ENCODE measurements at places on chromosomes 5 and 9.

- no peak for DNase-seq
Observed at GRCh38 chr5:24368115-24368514, 276.7 kb downstream of the CDH10 start.

- DNase-seq = no peak
Observed at GRCh38 chr9:131891598-131891997, 151.7 kb upstream of the RAPGEF1 start.

- DNase-seq = peak; percentile 32
Observed at GRCh38 chr9:3331801-3332200, 194.0 kb downstream of the RFX3 start.

DNA sequence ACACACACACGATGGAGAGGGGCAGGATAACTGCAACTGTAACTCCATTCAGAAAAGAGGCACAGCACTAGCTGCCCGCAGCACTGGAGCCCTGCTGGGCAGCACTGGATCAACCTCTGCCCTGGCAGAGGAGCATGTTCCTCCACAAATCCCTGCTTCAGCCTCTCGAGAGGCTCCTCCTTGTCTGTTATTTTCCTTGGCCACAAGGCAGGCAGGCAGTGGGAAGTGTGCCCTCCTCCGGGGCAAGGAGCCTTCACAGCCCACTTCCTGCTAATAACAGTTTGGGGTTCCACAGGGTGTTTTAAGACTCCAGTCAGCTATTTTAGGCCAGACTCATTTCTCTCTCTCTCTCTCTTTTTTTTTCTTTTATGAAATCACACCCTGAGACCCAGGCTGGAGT lies 11.8 kb downstream of the FXN start:
- no peak for DNase-seq

- peak; percentile 77 for DNase-seq
Observed at GRCh38 chr5:58999804-59000203, 416.9 kb downstream of the RAB3C start.

- peak; percentile 74 for DNase-seq
Observed at GRCh38 chr5:10760096-10760920, 726 bp downstream of the DAP start.

GRCh38 chr5:56350597-56351170 lies 117.6 kb upstream of the ANKRD55 start:
- DNase-seq = peak; percentile 28

DNA sequence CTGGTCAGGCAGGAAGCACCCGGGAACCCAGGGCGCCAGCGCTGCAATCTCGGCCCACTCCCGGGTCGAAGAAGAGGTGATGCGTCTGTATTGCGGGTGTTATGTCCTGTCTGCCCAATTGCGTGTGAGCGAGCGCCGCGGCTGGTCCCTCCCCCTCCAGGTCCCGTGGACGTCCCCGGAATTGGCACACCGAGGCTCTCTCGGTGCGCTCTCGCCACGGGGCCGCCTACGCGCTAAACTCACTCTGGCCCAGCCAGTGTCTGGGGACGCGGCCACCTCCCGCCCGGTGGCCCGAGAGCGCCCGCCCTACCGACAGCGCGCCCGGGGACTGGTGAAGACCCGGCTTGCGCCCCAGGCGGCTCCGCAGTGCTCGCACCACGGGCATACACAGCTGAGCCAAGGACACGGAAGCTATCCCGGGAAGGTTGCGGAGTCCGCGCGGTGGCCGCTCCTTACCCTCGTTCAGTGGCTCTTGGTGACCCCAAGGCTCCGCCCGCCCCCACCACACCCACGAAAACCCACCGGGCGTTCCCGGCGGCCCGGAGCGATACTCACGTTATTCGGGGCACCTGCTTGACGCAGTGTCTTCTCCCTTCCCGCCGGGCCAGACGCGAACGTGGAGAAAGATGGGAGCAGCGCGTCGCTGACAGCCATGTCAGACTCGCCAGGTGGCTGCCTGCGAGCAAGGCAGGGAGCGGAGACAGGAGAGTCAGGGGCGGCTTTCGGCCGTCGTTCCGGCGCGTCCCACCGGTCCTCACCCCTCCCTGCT lies 1.0 kb downstream of the KLF4 start:
- DNase-seq = peak; percentile 37

GRCh38 chr9:104899759-104900247 lies 28.2 kb downstream of the ABCA1 start:
- DNase-seq = no peak

- DNase-seq = no peak
Observed at GRCh38 chr5:151757233-151758140, 944 bp downstream of the ATOX1 start.

- no peak for DNase-seq
Observed at GRCh38 chr9:108654566-108654965, 201.2 kb downstream of the ACTL7B start.
